ENCODE measurements at places on chromosomes 3 and 15.

DNA sequence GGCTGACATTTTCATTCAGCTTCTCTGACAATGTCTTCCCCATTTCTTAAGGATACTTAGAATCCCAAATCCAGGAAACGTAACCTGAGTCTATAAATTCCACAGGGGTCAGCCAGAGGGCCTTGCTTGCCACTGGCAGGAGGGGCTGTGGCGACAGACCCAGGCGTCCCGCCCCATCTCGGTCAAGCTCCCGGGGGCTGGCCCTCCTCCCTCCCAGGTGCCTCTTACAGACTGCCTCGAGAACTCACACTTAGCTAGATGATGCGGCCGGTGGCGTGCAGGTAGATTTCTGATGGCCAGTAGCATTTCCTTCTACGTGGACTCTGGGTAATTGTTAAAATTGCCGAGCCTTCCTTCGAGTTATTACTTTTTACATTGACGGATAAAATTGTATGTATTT, 172.5 kb downstream of the NSMCE3 start:
- H3K4me3 ChIP-seq: no peak overlapping the region
- H3K4me1 ChIP-seq: no peaks in the 10 kb centered on the region
- no peak overlapping the region for H3K27ac ChIP-seq

DNA sequence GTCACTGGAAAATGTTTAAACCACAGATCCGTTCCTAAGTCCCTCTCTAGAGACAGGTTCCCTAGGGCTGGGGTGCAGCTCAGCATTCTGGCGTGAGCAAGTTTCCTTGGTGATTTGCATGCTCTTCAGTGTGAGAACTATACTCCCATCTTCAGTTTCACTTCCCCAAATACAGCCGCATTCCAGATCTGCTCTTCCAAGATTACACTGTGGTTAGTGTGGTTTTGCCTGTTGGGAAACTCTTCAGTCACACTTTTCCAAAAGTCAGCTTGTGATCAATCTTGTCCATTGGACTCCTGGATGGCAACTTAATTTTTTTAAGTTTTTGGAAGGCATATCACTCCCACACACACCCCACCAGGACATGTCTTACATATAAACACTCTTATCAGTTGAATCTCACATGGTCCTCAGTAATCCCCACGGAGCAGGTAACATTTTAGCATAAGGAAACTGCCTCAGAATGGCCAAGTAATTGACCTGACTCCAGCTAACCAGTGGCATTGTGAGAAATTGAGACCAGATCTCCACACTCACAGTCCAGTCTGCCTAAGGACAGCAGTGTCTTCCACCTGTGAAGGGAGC, 33.5 kb upstream of the PTPN23 start:
- H3K4me3 ChIP-seq: no peak overlapping the region
- H3K4me1 ChIP-seq: no peaks in the 10 kb centered on the region
- no peak overlapping the region for H3K27ac ChIP-seq
- DNase-seq: no peak
- no peaks in the 10 kb centered on the region for H3K27me3 ChIP-seq

GRCh38 chr3:31968369-31968926, 12.6 kb downstream of the OSBPL10 start:
- H3K36me3 ChIP-seq: peaks cover 3% of the 10 kb centered on the region
- H3K27me3 ChIP-seq: no peaks in the 10 kb centered on the region
- no peak for DNase-seq
- peaks cover 34% of the 10 kb centered on the region for H3K4me1 ChIP-seq
- peak overlapping the region; percentile 92 for H3K27ac ChIP-seq

DNA sequence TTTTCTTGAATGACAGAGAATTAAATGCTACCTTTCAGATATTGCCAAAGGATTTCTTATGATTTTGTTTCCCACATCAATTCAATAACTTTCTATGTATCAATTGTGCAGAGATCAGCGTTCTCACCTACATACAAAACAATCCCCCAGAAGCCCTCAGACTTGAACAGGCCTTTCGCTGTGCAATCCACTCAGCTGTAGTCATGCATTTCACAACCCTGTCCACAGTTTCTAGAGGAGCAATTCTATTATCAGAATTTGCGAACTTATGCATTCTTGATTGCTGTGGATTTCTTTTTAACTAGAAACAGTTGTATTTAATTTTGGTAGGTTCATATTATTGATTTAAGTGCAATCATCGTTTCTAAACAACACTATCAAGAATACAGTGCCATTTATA, 13.7 kb upstream of the ALCAM start:
- no peaks in the 10 kb centered on the region for H3K36me3 ChIP-seq
- no peak for DNase-seq
- no peak overlapping the region for H3K4me3 ChIP-seq
- no peak overlapping the region for H3K27ac ChIP-seq

GRCh38 chr15:81281766-81282605, 42.0 kb downstream of the STARD5 start:
- no peaks in the 10 kb centered on the region for H3K4me1 ChIP-seq
- peaks cover under 1% of the 10 kb centered on the region for H3K36me3 ChIP-seq
- H3K27ac ChIP-seq: no peak overlapping the region
- DNase-seq: no peak
- H3K27me3 ChIP-seq: peaks cover 11% of the 10 kb centered on the region

GRCh38 chr3:72655131-72655551, 193.1 kb downstream of the SHQ1 start:
- H3K27ac ChIP-seq: peak overlapping the region; percentile 60
- no peaks in the 10 kb centered on the region for H3K36me3 ChIP-seq
- DNase-seq: peak; percentile 17
- peak overlapping the region; percentile 32 for H3K4me3 ChIP-seq
- peaks cover 2% of the 10 kb centered on the region for H3K4me1 ChIP-seq

- DNase-seq: no peak
- no peak overlapping the region for H3K4me3 ChIP-seq
- no peak overlapping the region for H3K27ac ChIP-seq
- peaks cover 13% of the 10 kb centered on the region for H3K27me3 ChIP-seq
- no peaks in the 10 kb centered on the region for H3K36me3 ChIP-seq
Observed at GRCh38 chr15:77865106-77865610, 212.4 kb downstream of the TBC1D2B start.

- H3K27ac ChIP-seq: no peak overlapping the region
- DNase-seq: no peak
- H3K4me1 ChIP-seq: no peaks in the 10 kb centered on the region
- no peak overlapping the region for H3K4me3 ChIP-seq
- H3K36me3 ChIP-seq: no peaks in the 10 kb centered on the region
Observed at GRCh38 chr3:22730701-22731100, 472.4 kb upstream of the UBE2E2 start.

DNA sequence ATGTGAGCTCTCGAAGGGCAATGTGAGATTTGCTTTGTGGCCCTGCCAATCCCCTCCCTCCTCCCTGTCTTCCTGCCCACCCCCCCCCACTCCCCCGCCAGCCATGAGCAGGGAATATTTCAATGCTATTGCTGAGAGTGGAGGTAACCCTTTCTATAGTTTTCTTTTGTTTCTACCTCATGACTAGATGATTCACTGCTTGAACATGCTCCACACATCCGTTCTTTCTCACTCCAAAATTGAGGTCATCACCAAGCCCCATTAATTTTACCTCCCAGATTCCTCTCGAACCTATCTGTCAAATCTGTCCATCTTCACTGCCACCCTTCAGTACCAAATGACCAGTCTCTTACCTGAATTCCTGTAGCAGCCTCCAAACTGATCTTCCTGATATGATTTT, 12.2 kb downstream of the ZNF774 start:
- peaks cover 18% of the 10 kb centered on the region for H3K36me3 ChIP-seq
- H3K27me3 ChIP-seq: no peaks in the 10 kb centered on the region
- no peak overlapping the region for H3K4me3 ChIP-seq
- H3K4me1 ChIP-seq: peaks cover 4% of the 10 kb centered on the region

DNA sequence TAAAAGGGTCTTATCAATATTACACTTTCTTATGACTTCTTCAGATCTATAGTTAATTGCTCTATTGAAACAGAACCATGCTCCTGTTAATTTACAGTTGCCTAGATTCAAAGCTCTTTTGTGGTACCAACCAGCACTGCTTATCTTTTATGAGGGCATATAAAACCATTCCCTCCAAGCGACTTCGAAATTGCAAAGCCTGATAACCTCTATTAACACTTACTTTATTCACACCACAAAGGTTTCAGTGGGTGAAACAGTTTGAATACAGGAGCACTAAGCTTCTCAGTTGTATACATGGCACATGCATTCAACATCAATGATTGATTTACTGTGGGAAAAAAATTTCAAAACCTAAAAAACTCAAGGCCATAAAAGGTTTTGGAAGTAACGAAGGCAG, 74.9 kb upstream of the PPIB start:
- no peak overlapping the region for H3K4me3 ChIP-seq
- no peaks in the 10 kb centered on the region for H3K27me3 ChIP-seq
- no peak overlapping the region for H3K27ac ChIP-seq

GRCh38 chr15:51126842-51127241, 32.1 kb upstream of the TNFAIP8L3 start:
- H3K27ac ChIP-seq: no peak overlapping the region
- DNase-seq: no peak
- H3K36me3 ChIP-seq: no peaks in the 10 kb centered on the region
- peaks cover 14% of the 10 kb centered on the region for H3K27me3 ChIP-seq

DNA sequence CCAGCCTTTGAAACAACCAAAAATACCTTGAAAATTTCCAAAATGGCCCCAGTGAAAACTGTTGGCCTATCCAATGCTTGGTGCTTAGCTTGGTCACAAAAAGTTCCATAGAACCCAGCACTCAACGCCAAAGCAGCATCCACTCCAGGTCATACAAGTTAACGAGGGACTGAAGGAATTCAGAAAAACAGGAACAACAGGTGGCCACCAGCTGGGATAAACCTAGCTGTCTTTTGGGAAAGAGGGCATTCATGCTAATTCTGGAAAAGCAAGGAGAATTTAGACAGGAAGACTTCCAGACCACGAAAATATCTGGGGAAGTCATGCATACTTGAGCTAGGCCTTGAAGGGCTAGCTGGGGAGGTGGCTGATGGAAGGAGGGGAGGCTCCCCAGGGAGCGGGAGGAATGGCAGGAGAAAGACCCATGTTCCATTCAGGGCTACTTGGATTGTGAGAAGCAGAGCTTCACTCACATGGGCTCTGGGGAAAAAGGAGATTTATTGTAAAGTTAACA, 28.6 kb downstream of the COLQ start:
- H3K4me1 ChIP-seq: peaks cover 17% of the 10 kb centered on the region
- no peaks in the 10 kb centered on the region for H3K36me3 ChIP-seq
- no peaks in the 10 kb centered on the region for H3K27me3 ChIP-seq
- no peak for DNase-seq
- no peak overlapping the region for H3K4me3 ChIP-seq

DNA sequence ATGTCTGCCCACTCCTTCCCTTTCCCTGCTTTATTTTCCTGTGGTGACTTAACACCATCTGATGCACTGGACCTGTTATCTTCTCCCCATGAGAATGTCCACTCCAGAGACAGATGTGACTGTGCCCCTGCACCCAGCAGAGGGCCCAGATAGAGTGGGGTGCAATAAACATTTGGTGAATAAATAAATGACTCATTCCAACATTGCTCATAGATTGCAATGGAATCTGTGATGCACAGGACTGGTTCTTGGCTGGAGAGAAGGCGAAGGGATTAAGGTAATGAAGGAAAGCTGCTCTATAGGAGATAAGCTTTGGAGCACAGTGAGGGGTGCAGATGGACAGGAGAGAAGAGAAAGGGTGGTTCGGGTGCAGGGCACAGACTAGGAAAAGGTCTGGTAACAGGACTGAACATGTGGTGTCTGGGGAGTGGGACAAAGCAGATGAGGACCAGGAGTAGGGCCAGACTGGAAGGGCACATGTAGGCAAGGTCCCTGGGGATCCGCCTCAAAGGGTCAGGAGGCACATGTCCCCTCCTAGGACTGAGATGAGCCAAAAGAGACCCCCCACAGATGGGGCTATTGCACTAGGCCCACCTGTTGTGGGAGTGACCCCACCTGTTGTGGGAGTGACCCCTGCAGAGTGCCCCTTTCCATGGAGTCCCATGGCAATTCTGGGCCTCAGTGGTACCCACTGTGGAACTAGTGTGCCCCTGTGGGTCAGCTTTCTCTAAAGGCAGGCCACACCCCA, 17.5 kb upstream of the POC1A start:
- no peaks in the 10 kb centered on the region for H3K36me3 ChIP-seq
- H3K27ac ChIP-seq: no peak overlapping the region
- DNase-seq: no peak
- peaks cover 3% of the 10 kb centered on the region for H3K4me1 ChIP-seq

DNA sequence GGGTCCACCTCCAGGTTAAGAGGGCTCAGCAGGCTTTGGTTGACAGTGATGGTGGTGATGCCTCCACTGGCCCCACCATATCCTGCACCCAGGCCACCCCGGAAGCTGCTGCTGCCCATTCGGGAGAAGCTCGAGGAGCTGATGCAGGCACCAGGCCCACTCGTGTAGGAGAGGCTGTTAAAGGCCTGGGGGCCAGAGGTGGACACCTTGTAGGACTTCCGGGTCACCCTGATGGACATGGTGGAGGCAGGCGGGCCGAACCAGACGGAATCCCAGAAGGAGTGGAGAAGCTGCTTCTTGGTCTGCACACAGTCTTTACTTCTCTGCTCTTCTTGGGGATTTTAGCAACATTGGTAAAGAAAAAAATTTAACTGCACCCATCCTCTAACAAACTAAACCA, 65.2 kb upstream of the CDAN1 start:
- no peak for DNase-seq
- no peak overlapping the region for H3K27ac ChIP-seq
- H3K27me3 ChIP-seq: no peaks in the 10 kb centered on the region
- no peak overlapping the region for H3K4me3 ChIP-seq
- peaks cover 10% of the 10 kb centered on the region for H3K36me3 ChIP-seq

Measured in progenitor cell of endocrine pancreas (in vitro differentiated cells).